Right lung (tissue), 10 donors: ENCODE measurements at places on chromosomes 1 and 21. TPM values are rescaled to one million over a fixed set of nuclear protein-coding genes. Genes with fewer than 3 reads are reported as not detected.

- peak; percentile 80 for DNase-seq
Measured at GRCh38 chr1:24727501-24728216, 17.6 kb upstream of the CLIC4 start.

Gene HDGF
- 237 TPM for polyA plus RNA-seq

GRCh38 chr1:61709908-61710289 lies 15.0 kb downstream of the TM2D1 start:
- no peak for DNase-seq

- no peak for DNase-seq
Measured at GRCh38 chr21:38206646-38207045, 50.1 kb upstream of the KCNJ15 start.

Gene TARDBP
- polyA plus RNA-seq = 297 TPM

Gene RGS5
- polyA plus RNA-seq = 149 TPM

DNA sequence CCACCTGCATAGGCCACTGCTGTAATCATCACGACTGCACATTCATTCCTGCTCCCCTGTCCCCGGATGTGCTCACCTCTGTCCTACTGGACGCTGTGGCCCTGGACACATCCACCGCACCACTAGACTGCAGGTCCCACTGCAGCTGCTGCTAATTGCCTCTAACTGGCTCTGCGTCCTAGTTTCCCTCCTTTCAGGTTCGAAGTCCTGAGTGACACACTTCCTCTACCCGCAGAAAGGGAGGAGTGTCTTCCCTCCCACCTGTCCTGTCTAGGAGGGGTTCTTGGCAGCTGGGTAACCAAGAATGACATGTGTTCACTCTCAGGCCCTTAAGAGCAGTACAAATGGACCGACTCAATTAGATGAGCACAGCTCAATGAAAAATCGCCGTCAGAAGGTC lies 40.5 kb upstream of the ITPKB start:
- DNase-seq = no peak

DNA sequence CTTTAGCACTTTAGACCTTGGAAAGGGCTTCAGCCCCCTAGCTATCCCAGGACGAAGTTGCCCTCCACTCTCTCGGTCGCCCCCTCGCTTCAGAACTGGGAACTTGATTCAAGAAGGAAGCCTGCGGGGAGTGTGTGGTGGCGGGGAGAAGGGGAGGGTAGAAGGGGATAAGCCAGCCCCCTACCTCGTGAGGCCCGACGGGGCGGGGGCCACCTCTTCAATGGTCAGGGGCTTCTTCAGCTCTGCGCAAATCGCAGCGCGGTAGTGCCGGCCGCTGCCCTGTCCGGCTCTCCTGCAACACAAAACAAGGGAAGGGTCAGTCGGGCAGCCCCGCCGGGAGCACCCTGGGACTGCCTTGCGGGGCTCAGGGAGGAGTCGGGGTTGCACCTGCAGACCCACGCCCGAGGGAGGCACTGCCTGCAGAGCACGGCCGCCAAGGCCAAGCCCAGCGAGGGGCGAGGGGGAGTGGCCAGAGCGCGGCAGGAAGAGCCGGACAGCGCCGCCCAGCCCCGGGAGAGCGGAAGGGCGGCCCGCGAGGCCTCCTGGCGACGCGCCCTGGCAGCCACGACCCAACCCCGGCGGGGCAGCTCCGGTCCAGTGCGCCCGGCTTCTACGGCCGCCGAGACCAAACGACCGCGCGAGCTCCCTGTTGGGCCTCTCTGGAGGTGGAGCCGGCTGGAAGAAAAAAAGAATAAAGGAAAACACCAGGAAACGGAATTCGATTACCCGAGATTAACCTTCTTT lies 56.2 kb upstream of the RASAL2 start:
- peak; percentile 82 for DNase-seq

Gene CNR2
- polyA plus RNA-seq = 0.14 TPM

DNA sequence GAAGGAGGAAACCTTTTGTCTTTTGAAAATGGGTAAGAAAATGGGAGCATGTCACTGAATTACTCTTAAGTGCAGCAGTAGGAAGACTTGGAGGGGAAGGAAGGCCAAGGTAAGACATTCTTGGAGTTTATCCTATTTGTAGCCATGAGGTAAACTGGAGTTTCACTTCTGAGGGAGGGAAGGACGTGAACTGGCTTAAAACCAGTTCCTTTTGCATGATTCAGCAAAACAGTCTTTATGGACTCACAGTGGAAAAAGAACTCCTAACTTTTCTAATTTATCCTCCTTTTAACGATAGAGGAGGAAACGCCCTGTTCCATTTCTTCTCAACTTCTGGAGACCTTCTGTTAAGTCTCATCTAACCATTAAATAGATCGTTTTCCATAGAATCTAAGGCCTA lies 2.5 kb downstream of the PRDX6 start:
- no peak for DNase-seq

- DNase-seq = no peak
Measured at GRCh38 chr1:74775735-74776134, 42.8 kb downstream of the TYW3 start.

GRCh38 chr1:109654519-109654918 lies 1.4 kb upstream of the GSTM4 start:
- no peak for DNase-seq

DNA sequence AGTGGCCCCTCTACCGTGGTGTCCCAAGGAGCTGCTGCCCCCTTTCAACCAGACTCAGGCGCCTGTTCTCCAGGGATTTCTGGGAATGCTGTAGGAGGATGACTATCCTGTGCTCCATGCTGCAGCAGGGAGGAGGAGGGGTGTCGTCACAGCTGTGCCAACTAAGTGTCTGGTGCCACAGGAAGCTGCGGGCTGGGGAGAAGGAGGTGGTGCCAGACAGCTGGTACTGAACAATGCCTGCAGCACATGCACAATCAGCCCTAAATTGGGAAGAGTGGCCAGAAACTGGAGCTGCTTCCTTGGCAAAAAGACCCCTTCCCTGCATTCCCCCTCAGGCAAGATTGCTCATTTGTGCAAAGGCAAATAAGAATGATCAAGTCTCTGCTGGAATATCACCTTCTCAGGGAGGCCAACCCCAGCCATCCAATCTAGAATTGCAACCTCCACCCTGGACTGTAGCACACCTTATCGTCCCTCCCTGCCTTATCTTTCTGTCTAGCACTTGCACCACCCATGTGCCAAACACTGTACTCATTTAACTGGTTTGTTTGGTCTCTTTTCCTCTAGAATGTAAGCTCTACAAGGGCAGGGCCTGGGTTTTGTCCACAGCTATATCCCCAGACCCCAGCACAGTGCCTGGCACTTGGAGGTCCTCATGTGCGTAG lies 33.3 kb downstream of the LAMB3 start:
- DNase-seq = no peak

- no peak for DNase-seq
Measured at GRCh38 chr21:31837618-31838390, 35.0 kb upstream of the HUNK start.

DNA sequence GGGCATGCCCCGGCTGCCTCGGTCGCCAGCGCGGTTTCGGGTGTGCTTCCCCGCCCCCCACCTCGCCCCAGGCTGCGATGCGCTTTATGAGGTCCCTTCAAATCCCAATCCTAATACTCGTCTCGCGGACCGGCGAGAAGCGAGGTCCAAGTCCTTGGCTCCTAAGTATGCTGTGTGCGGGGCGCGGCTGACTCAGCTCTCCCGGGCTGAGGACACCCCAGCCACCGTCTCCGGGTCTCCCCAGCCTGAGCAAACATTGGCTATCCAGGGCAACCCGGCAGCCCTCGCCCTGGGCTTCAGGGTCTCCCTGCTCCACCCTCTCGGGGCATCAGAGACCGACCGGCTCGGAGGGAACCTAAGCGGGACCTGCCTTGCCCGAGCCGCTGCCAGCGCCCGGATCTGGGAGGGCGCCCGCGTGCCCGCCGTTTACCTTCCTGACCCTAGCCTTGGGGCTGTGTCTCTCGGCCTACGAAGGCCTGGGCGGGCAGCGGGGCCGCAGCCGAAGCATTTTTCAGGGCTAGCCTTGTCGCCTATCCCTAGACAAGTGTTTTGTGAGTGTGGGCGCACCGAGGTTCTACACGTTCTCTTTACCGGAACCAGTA lies 1.2 kb downstream of the ITPKB start:
- DNase-seq = no peak

Gene SPRR2B
- polyA plus RNA-seq = not detected

DNA sequence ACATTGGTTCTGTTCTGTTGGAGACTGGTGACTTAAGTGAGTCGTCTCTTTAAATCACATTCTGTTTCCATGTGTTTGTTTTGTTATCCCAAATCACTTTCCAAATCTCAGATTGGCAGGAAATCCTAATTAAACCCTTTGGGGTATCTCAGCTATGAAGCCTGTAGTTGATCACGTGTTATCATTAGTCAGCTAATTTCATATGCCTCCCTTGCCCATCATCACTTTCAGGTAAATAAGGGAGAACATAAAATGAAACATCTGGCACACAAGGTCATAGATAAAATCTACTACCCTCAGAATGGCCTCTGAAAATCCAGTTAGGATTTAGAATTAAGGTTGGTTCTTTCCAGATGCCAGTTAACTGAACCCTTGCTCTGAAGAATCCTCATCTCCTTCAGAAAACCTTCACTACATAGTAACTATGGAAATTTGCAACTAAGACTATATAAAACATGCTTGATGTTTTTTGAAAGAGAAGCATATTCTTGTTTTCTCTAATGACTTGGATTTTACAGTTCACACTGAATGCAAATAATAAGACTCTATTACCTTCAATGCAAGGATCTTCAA lies 401.5 kb downstream of the DSCAM start:
- no peak for DNase-seq

- DNase-seq = no peak
Measured at GRCh38 chr1:41385398-41386195, 24.4 kb downstream of the FOXO6 start.

GRCh38 chr1:154837672-154838171 lies 32.4 kb downstream of the KCNN3 start:
- no peak for DNase-seq

DNA sequence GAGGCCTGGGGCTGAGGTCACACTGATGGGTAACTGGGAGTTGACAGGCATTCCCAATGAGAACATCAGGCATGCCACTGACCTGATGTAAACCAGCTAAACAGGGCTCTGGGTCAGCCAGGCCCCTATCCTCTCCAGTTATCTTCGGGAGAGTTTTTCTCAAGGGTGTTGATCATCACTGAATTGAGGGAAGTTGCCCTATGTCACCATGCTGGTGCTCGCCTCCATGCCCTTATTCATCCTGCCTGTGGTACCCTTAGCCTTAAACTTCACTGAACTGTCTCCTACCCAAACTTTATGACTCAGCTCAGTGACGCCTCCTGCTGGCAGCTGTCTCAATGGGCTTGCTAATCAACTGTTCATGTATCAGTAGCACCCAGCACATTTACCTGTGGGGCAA lies 80.7 kb upstream of the TNR start:
- DNase-seq = no peak

GRCh38 chr1:103949779-103950178 lies 200.1 kb downstream of the AMY1C start:
- no peak for DNase-seq

DNA sequence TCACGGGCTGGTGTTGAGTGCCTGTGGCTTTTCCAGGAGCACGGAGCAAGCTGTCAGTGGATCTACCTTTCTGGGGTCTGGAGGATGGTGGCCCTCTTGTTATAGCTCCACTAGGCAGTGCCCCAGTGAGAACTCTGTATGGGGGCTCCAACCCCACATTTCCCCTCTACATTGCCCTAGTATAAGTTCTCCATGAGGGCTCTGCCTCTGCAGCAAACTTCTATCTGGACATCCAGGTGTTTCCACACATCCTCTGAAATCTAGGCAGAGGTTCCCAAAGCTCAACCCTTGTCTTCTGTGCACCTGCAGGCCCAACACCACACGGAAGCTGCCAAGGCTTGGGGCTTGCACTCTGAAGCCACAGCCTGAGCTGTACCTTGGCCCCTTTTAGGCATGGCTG lies 157.3 kb downstream of the MRPL39 start:
- DNase-seq = no peak

Gene TSPEAR
- polyA plus RNA-seq = 3.0 TPM

DNA sequence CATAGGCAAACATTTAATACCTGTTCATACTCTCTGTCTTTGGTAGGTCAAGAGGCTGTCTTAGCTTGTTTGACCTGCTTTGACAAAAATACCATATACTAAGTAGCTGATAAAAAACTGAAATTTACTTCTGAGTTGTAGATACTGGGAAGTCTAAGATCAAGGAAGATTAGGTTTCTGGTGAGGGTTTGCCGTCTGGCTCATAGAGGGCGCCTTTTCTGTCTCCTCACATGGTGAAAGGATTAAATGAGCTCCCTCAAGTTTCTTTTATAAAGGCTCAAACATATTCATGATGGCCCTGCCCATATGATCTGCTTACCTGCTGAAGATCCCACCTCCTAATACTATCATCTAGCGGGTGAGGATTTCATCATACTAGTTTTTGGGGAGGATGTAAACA lies 1076.1 kb upstream of the NCAM2 start:
- no peak for DNase-seq

Gene OR2L3
- not detected for polyA plus RNA-seq

Gene RGS4
- polyA plus RNA-seq = 3.9 TPM

GRCh38 chr21:39976800-39977199 lies 109.6 kb downstream of the PCP4 start:
- no peak for DNase-seq

Gene CFHR5
- polyA plus RNA-seq = not detected

Gene SLFNL1
- 0.96 TPM for polyA plus RNA-seq

DNA sequence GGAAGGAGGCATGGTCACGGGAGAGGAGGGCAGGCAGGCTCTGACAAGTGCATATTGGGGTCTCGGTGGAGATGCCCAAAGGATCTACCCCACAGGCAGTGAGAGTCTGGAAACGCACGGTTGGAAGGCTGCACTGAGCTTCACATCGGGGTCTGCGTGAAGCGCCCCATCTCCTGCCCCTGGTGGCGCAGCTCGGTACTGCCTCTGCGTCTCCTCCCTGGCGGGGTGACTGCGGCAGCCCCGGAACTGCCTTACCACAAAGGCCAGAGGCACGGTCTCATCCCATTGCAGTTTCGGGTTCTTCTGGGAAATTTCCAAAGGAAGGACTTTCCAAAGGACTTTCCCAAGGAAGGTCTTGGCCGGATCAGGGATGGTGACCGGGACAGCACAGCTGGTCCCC lies 69.2 kb upstream of the AJAP1 start:
- no peak for DNase-seq

Gene TDRD10
- polyA plus RNA-seq = 3.4 TPM

Gene OXCT2
- 0.16 TPM for polyA plus RNA-seq

- DNase-seq = no peak
Measured at GRCh38 chr1:8182034-8182761, 135.7 kb upstream of the SLC45A1 start.

Gene HUNK
- polyA plus RNA-seq = 5.6 TPM

GRCh38 chr1:59743324-59744091 lies 71.2 kb upstream of the HOOK1 start:
- DNase-seq = no peak
